Activated CD4-positive, alpha-beta T cell treated with anti-CD3 and anti-CD28 coated beads, Interleukin-2, amount 50 U/mL, for 4 hours (primary cell): ENCODE measurements at places on chromosomes 1 and 21.
A peak's percentile ranks its signal among the peaks of the same experiment; 100 is the strongest.

DNA sequence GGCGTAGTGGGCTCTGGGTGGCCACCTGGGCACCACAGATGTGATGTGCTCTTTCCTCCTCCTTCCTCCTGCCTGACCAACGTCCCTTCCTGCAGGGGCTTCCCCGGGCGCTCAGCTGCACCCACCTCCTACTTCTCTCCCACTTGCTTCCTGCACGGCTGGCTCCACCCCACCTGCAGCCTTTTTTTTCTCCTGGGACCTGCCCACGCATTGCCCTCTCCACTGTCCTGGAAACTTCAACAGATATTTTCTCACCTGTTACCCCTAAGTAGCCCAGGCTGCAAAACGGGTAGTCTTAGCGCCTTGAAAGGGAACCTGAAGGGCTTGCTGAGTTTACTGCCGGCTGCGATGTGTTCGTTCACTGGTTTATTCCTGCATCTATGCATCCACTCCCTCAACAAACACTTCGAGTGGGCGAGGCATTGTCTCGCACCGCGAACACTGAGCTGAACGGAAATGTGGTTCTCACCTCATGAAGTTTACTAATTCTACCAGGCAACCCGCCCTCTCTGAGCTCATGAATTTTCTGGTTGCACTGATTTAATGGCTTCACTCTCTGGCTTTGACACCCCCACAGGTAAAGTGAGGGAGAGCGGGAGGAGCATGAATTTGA lies 23.6 kb downstream of the ZBTB18 start:
- DNase-seq: peak; percentile 67

DNA sequence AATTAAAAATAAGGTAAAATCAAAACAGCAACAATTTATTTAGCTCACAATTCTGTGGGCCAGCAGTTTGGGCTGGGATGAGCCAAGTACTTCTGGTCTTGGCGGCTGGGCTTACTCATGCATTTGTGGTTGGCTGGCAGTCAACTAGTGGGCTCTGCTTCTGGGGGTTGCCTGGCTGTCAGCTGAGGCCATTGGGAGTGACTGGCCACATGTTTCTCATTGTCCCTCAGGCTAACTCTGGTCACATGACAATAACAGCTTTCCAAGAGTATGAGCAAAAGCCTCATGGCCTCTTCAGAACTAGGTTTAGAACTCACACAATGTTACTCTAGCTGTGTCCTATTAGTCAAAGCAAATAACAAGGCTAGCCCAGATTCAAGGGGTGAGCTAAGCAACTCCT lies 15.6 kb upstream of the CHIA start:
- no peak for DNase-seq

DNA sequence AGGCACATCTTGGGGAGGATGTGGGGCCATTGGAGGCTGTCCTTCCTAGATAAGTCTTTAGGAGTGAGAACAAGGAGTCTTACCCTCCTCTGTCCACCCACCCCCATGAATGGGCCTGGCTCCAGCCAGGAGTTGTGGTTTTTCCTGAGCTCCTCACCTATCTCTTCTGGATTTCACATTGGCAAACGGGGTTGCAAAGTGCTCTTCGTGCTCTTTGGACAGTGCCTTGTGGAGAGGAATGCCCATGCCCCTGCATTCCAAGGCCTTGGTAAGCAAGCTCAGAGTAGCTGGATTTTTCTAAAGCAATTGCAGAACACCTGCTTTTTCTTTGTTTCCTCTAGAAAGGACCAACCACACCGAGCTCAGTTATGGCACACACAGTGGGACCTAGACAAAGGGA lies 152.1 kb upstream of the CAMK1G start:
- DNase-seq: no peak

GRCh38 chr1:174786760-174787159 lies 213.0 kb upstream of the CACYBP start:
- no peak for DNase-seq
